Kidney tubule cell (primary cell): ENCODE measurements at places on chromosomes 16 and 17.

DNA sequence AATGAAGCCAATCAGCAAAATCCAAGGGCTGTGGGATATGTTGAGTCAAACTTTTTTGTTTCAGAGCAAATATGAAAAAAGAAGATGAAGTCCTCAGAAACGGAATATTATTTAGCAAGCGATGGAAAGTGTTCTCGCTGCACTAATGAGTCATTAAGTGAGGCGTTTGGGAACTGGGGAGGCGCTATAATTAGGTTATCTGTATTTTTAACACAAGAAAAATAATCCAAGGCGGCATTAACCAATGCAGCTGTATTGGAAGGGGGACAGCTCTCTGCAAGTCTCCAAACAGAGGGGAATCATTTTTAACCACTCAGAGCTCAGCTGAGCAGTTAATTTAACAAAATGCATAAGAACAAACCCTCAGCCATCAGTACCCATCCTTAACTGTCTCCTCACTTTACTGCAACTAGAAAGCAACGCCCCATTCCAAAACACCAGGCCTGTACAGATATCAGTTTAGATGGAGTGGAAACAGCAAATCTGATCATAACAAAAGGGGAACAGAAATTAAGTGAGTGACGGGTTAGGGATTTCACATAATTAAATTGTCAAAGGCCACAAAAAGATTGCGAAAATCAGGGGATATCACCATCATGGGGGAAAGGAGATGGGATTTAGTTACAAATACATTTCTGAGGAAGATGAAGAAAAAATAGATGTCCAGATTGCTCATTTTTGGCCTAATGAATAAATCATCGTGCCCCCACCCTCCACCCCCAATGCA, 211.0 kb upstream of the TOX3 start:
- DNase-seq, result no peak

- no peak for DNase-seq
Measured at GRCh38 chr16:62240722-62241121, 204.5 kb upstream of the CDH8 start.

GRCh38 chr17:45108595-45109521, 23.5 kb downstream of the PLCD3 start:
- DNase-seq, result no peak

DNA sequence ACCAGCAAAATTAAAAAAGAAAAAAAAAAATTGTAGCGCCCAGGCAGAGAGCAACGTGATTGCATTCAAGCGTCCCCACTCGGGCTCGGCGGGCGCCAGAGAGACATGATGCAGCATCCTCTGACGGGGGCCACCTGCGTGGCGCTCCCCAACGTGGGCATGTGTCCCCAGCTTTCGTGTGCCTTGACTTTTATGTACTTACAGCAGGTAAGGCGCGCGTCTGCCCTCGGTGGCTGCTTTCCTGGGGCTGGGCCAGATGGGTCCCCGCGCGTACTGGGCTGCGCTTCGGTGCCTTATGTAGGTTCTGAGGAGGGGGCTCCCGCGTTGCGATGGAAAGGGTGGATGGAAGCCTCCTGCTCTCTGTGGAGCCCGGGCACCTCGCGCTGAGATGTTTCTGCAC, 28.4 kb upstream of the RBFOX1 start:
- no peak for DNase-seq

GRCh38 chr16:14112539-14112856, 41.4 kb downstream of the MRTFB start:
- no peak for DNase-seq
